ENCODE measurements at places on chromosomes 13 and 19. TPM values are rescaled to one million over a fixed set of nuclear protein-coding genes. Genes with fewer than 3 reads are reported as not detected.

The SLC7A10 gene
- total RNA-seq, result not detected

- DNase-seq, result peak; percentile 23
Measured at GRCh38 chr13:20359335-20359734, 127.2 kb upstream of the GJB6 start.

GRCh38 chr13:19089315-19089714 is 92.3 kb downstream of the TUBA3C start:
- DNase-seq, result no peak

The CYP2F1 gene
- total RNA-seq, result not detected

GRCh38 chr19:7426986-7427385 is 61.8 kb downstream of the PEX11G start:
- peak; percentile 52 for DNase-seq

The ZNF560 gene
- 0.37 TPM for total RNA-seq

DNA sequence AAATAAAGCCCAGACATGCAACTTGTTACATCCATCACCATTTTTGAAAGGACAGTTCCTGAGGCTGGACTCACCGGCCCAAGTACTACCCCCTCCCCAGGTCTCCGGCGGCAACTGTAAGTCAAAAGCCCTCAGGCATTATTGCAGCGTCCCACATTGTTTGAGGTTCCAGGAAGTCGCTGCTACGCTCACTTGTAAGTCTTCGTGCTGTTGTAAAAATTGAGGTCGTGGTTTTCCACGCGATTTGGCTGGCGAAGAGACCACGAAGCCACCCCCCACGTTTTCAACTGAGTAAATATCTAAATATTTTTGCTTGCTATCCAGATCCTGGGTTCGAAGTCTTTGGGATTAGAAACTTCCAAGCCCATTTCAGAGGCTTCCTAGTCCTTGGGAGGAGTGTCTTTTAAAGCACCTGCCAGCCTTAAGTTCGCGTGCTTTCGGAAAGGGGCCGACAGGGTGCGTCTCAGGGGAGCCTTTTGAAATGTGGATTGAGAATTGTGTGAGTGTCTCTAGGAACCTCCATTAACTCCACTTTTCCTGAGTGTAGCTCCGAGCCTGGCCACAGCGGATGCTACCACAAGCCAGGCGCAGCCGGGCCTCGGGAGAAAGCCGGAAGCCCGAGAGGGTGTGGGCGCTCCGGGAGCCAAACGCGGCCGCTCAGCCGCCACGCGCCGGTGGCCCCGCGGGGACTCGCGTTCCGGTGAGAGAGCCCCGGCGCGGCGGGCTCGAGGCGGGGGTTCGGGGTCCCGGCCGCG is 434 bp upstream of the FNDC3A start:
- no peak for DNase-seq

The SLC6A16 gene
- 2.0 TPM for total RNA-seq

- DNase-seq, result no peak
Measured at GRCh38 chr13:22106058-22106457, 435.2 kb downstream of the FGF9 start.

- no peak for DNase-seq
Measured at GRCh38 chr13:110562696-110563462, 1.4 kb upstream of the RAB20 start.

- DNase-seq, result no peak
Measured at GRCh38 chr13:93991569-93991968, 487.9 kb downstream of the DCT start.

- DNase-seq, result no peak
Measured at GRCh38 chr13:90420683-90421082, 926.8 kb upstream of the MIR17HG start.

DNA sequence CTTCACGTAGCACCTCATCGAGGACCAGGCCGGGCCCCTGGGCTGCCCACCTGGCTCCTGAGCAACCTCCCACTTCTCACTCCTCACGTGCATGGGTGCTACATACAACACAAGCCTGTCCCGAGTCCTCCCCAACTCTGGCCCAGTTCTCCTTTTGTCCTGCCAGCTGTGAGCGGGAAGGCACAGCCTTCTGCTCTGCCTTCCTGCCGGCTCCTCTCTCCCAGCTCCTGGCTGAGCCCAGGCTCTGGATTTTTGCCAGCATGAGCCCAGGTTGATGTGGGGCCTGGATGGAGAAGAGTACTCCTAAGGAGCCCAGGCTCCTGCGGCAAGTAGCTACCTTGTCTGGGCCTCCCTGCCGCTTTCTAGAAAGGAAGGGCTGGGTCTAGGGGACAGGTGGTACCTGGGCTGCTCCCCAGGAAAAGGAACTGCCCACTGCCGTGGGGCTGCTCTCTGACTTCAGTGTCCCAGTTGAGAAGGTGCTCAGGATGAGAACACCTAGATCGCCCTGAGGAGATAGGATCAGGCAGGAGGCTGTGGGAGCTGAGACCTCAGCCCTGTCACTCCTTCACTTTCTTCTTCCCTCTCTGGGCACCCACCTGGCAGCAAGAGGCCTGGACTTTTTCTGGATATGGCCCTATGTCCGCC is 23.6 kb downstream of the LYL1 start:
- no peak for DNase-seq

The NDUFA11 gene
- 174 TPM for total RNA-seq

- no peak for DNase-seq
Measured at GRCh38 chr13:111621164-111621563, 300.7 kb downstream of the TEX29 start.

The ZNF442 gene
- total RNA-seq, result 2.0 TPM

DNA sequence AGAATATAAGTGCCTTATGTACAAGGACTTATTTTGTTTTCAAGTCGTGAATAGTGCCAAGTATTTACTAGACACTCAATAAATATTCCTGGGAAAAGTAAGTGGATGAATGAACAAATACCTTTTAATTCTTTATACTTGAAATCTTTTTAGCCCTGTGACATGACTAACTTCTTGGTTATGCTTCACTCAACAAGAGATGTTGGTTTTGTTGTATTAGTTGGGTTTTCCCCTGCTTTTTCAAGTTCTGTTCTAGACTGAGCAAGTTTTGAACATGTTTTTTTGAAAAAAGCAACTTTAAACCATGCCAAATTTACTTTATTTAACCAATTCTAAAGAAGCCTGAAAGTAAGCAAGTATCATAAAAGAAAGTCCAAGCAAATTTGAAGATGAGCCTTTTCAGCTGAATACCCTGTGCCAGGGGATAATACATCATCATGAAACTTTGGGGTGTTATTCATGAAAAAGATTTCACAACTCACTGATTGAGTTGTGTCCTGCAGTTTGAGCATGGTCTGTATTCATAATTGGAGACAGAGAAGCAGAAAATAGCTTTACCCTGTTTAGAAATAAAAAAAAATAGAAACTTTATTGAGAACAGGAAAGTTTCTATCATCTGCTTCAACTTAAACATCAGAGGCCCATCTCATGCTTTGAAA is 11.1 kb downstream of the LMO7 start:
- no peak for DNase-seq

The PVR gene
- 17.5 TPM for total RNA-seq

DNA sequence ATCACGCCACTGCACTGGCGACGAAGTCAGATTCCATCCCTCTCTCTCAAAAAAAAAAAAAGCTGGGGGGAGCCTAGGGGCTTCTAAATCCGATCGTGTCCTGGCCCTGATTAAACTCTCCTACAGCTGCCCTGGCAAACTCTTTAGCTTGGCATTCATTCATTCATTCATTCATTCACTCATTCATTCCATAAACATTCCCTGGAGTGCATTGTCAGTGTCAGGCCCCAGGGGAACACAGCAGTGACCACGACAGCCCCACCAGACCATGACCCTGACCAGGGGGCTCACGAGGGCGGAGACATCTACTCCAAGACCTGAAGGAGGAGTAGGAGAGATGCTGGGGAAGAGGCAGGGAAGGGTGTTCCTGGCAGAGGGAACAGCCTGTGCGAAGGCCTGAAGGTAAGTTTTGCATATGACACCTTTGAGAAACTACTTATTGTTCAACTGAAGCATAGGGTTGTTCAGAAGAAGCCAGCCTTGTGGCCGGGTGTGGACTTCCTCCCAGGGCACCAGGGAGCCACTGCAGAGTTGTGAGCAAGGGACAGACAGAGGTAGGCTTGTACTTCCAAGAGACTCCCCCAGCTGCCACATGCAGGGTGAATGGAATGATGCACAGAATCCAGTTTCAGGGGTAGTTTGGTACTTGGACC is 24.5 kb downstream of the CEACAM16 start:
- no peak for DNase-seq

The ARRDC5 gene
- 0.72 TPM for total RNA-seq

DNA sequence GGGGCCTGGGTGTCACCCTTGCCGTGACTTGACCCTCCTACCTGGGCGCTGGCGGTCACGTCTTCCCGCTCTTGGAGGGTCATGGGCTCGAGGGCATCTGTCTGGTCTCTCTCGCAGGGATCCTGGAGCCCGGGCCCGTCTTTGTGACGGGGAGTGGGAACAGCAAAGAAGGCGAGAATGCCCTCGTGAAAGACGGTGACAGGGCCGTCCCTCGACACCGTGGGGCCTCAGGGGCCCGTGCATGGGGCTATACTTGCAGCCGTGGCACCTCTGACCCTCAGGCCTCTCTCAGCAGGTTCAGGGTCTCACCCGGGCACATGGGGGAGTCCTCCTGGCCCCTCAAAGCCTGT is 20.9 kb upstream of the MATK start:
- no peak for DNase-seq

DNA sequence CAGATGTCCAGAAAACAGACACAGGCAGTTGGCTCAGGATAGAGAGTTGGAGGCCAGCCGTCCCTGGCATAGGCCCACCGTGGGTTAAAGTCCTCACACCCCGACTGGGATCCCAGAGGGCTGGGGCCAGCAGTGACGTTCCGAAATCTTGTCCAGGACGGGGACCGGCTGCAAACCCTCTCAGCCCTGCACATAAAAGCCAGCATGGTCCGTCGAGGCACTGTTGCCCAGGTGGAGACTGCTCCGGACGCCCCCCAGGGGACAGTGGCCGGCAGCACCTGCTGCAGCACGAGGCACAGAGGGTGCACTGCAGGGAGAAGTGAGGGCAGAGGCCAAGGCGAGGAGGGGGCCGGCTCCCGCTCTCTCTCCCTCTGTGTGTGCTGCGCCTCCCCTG is 4.3 kb upstream of the IFNL2 start:
- DNase-seq, result no peak

GRCh38 chr13:33207615-33207961 is 78.0 kb downstream of the STARD13 start:
- DNase-seq, result no peak

- DNase-seq, result no peak
Measured at GRCh38 chr19:51131780-51132680, 7.3 kb downstream of the SIGLEC9 start.

The CCDC8 gene
- not detected for total RNA-seq

GRCh38 chr19:16308081-16308480 is 16.5 kb upstream of the KLF2 start:
- DNase-seq, result no peak

- no peak for DNase-seq
Measured at GRCh38 chr13:47845981-47846380, 155.1 kb downstream of the SUCLA2 start.

The DMAC2 gene
- total RNA-seq, result 59.9 TPM

- peak; percentile 45 for DNase-seq
Measured at GRCh38 chr13:31038834-31039552, 106.5 kb downstream of the TEX26 start.

- no peak for DNase-seq
Measured at GRCh38 chr13:51698352-51698751, 105.6 kb downstream of the DHRS12 start.

DNA sequence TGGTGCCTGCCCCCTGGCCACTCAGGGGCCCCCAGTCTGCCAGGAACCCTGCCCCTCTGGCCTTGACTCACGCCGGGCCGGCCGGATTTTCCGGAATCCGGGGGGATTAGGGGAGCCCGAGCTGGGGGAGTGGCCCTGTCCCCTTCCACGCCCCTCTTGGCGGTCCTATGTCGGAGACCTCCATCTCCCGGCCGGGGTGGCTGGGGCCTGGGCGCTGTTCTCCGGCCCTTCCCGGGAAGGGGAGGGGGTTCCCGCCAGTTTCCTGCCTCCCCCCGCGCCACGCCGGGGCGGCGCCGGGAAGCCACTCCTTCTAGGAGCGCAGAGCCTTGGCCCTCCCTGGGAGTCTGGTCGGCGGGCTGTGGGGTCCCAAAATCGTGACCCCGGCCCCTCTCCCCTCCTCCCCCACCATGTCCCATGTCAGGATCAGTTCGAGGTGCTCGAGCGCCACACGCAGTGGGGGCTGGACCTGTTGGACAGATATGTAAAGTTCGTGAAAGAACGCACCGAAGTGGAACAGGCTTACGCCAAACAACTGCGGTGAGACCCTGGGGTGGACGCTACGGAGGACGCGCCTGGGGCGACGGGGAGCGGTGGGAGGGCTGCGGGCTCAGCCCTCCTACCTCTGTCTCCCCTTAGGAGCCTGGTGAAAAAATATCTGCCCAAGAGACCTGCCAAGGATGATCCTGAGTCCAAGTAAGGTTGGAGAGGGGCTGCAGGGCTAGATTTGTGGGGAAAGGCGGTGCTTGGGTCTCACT is 1.3 kb downstream of the TRIP10 start:
- DNase-seq, result peak; percentile 42

- peak; percentile 71 for DNase-seq
Measured at GRCh38 chr19:10419646-10420443, 493 bp upstream of the PDE4A start.

DNA sequence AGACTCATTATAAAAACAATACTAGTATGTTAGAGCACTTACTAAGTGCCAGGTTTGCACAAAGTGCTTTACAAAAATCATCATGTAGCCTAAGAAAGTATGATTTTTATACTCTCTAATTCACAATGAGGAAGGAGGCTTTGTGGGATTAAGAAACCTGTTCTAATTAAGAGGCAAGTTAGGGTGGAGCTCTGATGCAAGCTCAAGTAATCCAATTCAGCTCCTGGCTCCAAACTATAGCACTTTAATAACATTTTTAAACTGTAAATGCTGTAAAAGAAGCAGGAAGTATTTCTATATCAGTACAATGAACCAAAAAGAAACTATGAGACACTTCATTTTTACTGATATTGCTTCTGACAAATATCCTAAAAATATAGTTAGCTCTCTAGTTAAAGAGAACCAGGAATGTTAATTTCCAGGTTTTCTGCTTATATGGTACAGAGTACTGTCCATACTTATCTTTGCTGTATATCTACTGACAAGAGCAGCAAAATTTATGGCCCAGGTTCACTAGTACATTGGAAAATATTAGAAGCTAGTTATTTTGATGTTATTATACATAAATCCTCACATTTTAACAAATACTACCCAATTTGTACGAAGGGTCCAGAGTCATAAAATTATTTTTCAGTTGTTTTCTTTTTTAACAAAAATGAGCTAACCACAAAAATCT is 482.0 kb downstream of the DIAPH3 start:
- DNase-seq, result no peak

DNA sequence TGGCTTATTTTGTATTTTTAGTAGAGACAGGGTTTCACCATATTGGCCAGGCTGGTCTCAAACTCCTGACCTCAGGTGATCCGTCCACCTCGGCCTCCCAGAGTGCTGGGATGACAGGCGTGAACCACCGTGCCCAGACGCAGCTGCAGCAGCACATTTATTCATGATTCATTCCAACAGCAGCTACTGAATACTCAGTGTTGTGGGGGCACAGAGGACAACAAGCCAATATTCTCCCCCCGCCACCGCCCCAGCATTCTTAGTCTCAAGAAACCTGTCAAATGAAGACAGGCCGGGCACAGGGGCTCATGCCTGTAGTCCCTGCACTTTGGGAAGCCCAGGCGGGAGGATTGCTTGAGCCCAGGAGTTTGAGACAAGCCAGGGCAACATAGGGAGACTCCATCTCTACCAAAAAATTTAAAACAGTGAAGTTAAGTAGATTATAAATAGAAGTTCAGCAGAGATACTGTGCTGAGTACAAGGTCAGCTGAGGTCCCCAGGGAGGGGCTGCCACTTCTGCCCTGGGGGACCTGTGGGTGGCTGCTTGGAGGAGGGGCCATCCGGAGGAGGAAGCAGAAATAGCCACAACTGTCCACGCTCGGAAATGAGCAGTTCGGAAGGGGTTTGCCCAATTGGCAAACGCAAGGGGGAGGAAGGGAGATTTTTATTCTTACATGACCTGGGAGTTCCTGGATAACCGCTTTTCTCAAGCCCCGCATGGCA is 4.3 kb downstream of the DOT1L start:
- no peak for DNase-seq
